ENCODE measurements at places on chromosomes 16 and 17.

GRCh38 chr16:82995924-82996441 lies 369.2 kb downstream of the CDH13 start:
- DNase-seq, result no peak

DNA sequence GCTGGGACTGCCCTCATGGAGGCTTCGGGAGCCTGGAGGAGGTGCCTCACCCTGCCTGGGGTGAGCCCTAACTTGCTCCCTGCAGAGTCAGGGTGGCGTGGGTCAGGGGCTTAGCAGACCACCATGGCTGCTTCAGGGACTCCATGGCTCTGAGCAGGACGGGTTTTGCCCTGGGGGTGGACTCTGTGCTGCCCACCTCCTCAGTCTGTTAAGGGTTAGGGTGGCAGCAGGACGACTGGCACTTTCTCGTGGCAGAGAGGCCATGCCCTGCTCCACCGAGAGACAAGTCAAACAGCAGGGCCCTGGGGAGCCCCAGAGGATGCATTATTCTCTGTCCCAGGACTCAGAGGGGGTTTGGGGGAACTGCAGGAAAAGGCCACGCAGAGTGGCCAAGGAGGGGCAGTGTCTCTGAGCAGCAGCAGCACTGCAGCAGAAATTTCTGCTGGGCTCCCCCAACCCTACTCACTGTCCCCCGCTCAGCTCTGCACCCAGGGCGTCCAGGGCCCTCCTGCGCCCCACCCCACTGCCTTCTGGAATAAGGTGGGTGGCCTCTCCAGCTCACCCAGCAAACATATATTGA lies 1.8 kb upstream of the PRSS22 start:
- DNase-seq, result no peak

GRCh38 chr17:39973496-39973895 lies 7.1 kb upstream of the PSMD3 start:
- DNase-seq, result no peak

- no peak for DNase-seq
Measured at GRCh38 chr16:55346475-55346874, 22.5 kb downstream of the IRX6 start.

DNA sequence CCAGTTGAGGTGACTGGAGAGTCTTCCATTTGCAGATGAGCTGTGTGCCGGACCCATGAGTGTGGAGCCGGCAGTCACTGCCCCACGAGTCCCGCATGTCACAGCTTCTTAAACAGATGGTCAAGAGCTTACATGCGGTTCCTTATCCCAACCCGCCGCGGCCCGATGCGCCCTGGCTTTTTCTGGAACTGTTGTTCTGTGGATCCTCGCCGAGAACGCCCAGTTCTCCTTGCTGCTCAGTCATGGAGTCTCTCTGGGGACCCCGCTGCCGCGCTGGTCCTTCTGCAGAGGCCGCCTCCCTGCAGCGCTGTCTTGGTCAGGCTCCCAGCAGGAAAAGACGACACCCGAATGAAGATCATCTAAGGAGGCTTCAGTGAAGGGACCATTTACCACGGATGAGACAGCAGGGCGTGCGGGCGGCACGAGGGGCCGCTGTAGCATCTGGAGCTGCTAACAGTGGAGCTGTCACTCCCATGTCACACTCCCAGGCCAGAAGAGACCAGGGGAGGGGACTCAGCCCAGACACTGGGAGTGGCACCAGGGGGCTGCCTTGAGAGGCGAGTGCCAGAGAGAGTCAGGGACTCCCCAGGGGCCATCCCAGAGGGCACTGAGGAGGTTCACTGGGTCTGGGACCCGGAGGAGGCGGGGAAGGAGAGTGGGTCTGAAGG lies 10.8 kb upstream of the LGALS3BP start:
- DNase-seq, result no peak

- DNase-seq, result no peak
Measured at GRCh38 chr17:57001541-57001940, 23.6 kb downstream of the SCPEP1 start.

- no peak for DNase-seq
Measured at GRCh38 chr17:9037736-9038135, 16.4 kb downstream of the NTN1 start.

GRCh38 chr16:8962393-8963009 lies 1.2 kb downstream of the USP7 start:
- DNase-seq, result peak; percentile 14

GRCh38 chr16:88012360-88012759 lies 61.1 kb downstream of the BANP start:
- DNase-seq, result no peak

- no peak for DNase-seq
Measured at GRCh38 chr17:40108970-40109824, 8.8 kb upstream of the NR1D1 start.

DNA sequence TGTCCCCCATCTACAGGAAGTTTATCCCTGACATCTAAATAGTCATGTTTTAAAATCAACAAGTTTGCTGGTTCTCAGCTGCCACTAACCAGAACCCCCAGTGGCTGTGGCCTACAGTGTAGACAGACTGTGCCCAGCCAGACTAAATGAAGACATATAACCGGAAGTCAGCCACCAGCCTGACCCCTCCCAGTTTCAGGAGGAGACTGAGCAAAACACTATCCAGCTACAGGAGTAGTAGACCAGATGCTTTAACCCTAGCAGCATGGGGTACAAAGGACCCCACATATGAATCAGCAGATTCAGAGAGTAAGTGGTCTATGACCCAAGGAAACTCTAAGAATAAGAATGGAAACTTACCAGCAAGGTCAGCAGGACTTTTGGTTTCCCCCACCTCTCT lies 83.4 kb downstream of the HIC1 start:
- DNase-seq, result no peak

DNA sequence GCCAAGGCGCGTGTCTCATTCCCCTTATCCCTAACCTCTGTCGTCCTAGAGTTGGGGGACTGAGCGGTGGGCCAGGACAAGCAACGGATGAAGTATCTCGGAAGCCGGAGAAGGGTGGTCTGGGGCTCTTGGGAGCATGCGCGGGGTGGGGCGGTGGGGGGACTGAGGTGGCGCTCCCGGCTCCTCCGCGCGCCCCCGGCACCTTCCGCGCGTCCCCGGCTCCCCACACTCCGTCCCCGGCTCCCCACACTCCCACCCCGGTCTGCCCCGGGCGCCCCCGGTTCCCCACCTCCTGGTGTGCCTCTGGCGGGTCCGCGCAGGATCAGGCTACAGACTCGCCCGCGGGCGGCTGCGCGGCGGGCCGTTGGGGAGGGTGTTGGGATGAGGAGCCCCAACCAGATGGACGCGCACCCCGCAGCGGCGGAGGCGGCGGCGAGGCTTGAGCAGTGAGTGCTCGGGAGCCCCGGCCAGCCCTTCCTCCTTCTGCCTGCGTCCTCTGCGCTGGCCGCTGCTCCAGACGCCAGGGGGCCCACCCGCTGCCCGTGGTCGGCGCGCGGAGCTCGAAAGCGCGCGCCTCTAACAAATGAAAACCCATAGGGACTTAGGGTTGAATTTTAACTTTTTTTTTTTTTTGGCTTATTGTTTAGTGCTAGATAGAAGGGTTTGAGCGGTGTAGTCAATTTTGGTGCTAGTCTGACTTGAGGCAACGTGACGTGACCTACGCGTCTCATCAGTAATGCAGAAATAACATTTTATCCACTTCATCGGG lies 5.6 kb upstream of the CRYM start:
- DNase-seq, result no peak

GRCh38 chr16:88882358-88883030 lies 16.0 kb upstream of the PABPN1L start:
- no peak for DNase-seq

DNA sequence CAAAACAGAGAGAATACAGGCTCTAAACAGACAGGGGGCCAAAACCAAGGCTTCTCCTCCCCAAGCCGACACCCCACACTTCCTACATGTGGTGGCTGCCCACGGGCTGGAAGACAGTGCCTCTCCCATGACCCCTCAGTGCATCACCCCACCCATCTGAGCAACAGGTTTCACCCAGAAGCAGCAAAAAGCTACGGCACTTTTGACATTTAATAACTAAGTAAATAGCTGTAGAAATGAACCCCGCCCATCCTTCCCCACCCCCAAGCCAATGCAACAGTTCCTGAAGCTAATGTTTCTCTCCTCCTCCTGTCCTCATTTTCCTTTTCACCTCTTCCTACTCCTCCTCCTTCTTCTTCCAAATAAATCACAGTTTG lies 9.9 kb upstream of the SOX9 start:
- DNase-seq, result no peak

GRCh38 chr17:6610011-6610410 lies 30.5 kb downstream of the KIAA0753 start:
- DNase-seq, result no peak

- DNase-seq, result no peak
Measured at GRCh38 chr17:16314859-16315258, 38.4 kb downstream of the CENPV start.

DNA sequence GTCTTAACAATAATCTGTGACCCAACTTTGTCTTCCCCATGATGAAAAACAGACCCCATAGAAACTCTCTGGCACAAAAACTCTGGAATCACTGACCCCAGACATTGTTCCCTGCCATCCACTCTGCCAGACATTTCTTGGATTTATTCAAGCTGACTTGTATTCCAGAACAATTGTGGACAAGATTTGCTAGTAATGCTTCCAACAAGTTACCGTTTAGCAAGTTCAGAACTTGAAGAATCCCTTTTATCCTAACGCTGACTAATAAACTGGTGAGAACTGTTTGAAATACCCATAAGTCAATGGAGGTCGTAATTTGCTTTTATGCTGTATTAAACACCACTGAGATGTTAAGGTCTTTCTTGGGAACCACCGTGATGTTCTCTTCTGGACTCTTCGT lies 10.5 kb downstream of the HSBP1 start:
- DNase-seq, result no peak

DNA sequence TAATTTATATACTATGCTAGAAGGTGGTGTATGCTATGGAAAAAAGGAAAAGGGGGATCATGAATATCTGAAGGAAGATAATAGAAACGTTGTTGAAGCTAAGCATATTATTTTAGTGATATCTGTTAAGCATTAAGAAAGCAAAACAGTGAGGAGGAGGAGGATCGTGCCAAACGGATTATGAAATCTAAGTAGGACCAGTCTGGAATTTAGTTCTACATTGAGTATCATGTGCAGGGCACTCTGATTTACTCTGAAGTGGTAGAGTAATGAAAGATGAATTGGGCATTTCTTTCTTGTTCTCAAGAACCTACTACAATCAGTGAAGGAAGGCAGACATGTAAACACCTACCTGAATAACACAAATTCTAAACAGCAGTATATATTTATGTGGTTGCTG lies 195.3 kb downstream of the CYB561 start:
- no peak for DNase-seq

- no peak for DNase-seq
Measured at GRCh38 chr16:78489072-78489471, 389.6 kb downstream of the WWOX start.

- no peak for DNase-seq
Measured at GRCh38 chr16:72357910-72358309, 186.0 kb upstream of the PMFBP1 start.

DNA sequence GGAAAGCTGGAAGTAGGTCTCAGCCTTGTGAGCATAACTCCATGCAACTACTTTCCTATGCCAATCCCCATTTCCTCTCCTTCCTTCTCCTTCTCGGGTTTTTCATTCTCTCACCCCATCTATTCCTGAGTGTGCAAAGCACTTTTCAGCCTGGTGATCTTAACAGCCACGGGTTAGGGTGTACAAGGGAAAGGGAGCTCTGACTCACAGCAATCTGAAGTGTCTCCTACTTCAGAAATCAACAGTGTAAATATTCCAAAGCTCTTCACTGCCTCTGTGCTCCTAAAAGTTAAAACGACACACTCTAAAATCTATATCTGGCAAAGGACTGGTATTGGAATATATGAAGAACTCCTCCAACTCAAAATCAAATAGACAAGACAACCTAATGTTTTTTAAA lies 268.0 kb upstream of the IRX3 start:
- no peak for DNase-seq

DNA sequence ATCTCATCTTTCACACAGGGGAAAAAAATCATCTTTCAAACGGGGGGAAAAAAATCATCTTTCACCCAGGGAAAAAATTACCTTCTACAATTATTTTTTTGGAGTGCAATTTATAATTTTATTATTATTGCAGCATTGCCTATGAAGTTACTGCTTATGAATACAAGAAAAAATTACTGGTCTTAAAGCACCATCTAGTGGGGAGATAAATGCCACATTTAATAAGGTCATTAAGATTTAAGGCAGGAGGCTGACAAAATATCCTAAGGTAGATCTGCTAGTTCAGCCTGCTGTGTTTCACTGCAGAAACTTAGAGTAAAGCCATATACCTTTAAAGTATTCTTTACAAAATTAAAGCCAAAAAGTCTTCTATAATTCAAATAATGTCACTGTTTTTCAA lies 13.7 kb downstream of the SHCBP1 start:
- no peak for DNase-seq

DNA sequence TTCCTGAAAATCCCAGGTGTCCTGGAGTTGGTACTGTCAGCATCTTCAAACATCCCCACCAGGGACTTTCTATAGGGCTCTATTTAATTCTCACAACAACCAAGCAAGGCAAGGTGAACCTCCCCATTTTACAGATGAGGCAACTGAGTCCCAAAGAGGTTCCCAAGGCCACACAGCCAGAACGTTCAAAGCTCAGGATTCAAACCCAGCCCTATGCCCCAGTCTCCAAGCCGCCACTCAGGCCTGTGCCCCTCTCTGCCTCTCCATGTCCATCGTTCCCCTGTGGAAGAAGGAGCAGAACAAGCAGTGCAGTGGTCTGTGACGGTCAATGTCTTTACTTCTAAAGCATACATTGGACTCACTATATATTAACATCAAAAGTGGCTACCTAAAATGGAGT lies 6.1 kb downstream of the ZNF319 start:
- DNase-seq, result no peak

DNA sequence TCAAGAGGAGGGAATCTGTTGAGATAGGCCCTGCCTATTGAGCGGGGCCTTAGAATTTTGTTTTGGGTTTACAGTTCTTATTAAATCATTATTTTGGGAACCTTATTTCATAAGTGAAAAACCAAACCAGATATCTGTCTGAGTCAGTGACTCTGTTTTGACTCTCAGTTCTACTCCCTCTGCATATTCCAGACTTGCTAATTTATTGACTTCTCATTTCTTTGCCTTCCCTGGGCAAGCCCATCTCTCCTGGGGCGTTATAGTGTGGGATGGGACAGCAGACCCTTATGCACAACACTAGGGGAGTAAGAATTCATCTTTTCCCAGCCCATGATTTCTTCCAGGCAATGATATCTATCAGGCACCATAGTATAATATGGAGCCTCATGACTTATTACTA lies 45.7 kb downstream of the CPD start:
- DNase-seq, result no peak

DNA sequence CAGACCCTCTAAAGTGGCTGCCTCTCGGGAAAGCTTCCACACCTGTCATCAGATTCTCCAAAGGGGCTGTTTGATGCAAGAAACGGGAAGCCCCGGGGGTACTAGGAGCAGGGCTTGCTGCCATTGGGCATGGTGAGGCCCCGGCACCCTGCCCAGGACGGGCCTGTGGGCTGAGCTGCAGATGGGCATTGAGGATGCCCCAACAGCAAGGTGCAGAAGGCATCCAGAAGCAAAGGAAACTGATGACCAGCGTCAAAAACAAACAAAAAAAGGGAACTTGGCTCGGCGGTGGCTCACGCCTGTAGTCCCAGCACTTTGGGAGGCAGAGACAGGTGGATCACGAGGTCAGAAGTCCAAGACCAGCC lies 1.5 kb upstream of the LIMD2 start:
- DNase-seq, result no peak

All from esophagus squamous epithelium (tissue), 5 donors.